ENCODE measurements at places on chromosomes 4 and X. TPM values are rescaled to one million over a fixed set of nuclear protein-coding genes. Genes with fewer than 3 reads are reported as not detected.

GRPR gene
- not detected for total RNA-seq

BGN gene
- 10.3 TPM for total RNA-seq

TECRL gene
- total RNA-seq = not detected

MAGED4 gene
- total RNA-seq = 32.5 TPM

EREG gene
- total RNA-seq = 7.5 TPM

DNA sequence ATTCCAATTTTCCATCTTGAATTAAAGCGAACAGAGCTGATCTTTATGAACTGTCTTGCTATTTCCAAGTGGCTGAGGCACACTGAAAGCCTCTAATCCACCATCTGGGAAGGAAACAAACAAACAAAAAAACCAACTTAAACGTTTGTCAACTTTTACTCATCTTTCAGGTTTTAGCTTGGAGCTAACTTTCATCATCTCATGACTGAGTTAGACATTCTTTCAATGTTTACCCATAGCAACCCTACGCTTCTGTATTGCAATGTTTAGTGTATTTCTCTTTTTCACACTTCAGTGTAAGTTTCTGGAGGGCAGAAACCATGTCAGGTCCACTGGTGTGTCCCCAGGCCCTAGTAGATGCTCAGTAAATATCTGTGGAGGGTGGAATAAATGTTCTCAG lies 343.8 kb downstream of the GBA3 start:
- DNase-seq = no peak

DNA sequence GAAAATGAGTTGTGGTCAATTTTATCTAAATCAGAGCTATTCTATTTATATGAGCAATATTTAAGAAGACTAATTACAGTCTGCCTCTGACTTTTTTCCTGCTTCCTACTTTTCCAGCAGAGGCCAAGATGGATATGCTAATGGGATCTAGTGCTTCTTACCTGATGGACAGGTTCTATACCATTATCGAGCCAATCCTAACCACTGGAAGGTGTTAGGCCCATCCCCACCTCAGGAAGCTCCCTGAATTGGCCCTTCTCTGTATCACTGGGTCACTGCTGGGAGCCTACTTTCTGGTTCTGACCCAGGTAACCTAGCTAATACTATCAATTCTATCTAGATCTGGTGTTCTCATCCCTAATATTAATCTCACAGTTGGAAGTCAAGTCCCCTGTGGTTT lies 577 bp upstream of the YIPF7 start:
- no peak for DNase-seq

DNA sequence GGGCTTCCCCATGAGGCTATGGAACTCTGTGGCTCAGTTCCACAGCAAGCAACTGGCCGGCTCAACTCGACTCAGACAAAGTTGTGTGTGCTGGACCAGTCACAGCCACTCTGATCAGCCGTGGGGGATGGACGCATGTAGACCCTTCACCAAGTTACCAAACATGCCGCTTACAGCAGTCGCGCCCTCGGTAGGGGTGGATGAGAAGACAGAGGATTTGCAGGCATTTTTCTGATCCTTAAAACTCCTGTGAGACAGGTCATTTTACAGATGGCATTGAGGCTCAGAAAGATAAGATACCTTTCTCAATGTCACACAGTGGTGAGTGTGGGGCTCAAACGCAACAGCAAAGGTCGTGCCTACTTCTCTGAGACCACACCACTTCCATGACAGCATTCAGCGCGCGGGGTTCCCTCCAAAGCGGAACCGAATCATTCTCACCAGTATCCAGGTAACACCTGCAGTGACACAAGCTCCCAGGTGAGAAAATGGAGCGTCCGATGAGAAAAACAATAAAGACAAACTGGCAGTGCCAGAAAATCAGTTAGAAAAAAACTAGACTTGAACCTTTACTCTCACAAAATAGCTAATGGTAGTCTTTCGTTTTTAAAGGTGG lies 83.6 kb downstream of the RELL1 start:
- DNase-seq = no peak

GRCh38 chr4:10100734-10101216 lies 15.8 kb downstream of the WDR1 start:
- no peak for DNase-seq

DNA sequence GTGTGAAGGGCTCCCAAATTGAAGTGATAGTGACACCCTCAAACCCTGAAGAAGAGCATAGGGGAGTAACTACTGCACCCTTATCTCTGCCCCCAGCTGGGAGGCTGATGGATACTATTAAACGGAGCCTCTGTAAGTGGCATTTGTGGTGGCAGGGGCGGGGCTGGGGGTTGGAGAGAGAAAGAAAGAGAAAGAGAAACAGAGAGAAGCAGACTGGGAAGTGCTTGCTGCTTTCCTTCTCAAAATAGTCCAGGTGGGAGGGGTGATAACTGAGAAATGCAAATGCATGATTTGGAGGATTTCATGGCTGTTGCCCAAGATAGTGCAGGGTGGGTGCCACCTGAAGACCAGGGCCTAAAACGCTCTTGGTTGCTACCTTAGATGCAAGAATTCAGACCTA lies 253.5 kb upstream of the GATB start:
- DNase-seq = no peak

DNA sequence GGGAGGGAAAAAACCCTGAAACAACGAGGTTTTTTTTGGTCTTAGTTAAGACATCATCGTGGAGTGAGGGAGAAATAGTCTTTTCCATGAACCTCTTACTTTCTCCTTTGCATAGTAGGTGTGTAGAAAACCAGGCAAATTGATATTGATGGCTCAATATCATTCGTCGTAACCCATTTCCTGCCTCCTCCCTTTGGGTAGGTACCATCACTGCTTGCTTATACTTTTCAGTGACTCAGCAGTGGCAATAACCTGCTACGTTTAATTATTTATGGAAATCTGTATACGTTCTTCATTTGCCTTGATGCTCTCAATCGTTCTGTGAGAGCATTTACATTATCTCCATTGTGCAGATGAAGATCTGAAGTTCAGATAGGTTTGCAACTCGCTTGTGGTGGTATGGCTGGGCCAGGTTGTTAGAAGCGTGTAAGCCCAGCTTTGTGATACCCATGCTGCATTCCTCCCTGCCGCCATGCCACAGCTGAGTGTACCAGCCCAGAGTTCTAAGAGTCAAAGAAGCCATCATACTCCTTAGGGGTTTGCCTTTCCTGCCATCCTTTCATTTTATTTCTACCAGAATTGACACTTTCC lies 212.9 kb downstream of the ARHGAP10 start:
- no peak for DNase-seq

DNA sequence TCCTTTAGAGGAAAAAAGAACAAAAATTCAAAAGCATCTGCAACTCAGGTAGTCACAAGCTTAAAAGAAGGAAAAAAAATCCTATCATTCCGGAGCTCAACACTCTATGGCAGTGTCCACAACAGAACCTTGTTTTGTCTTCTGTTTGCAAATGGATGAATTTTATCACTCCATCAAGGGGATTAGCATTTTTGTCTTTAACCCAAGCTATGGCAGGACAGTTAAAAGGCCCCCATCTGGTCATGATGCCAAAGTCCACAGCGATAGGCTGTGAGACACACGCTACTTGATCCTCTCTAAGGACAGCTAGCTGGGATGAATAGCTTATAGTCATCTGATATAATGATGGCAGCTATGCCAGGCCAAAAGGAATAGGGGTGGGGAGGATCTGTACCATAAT lies 16.6 kb downstream of the AMER1 start:
- no peak for DNase-seq

GRCh38 chr4:84957514-84958420 lies 8.7 kb downstream of the WDFY3 start:
- peak; percentile 70 for DNase-seq

Measured in kidney epithelial cell (primary cell).